ENCODE measurements at places on chromosomes 2 and 18.

DNA sequence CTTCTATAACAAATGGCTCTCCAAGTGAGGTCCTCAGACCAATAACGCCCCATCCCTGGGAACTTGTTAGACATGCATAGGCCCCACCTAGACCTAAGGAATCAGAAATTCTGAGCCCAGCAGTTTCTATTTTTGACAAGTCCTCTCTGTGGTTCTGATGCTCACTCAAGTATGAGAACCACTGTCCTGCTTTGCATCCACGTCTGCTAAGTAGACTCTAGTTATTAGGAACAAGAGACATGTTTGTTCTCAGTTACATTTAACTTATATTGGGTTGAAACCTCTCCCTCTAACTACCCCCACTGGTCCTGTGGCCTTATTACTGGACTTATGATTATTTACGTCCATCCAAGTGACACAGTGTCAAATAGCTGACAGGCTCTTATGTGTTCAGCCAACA lies 70.3 kb downstream of the TMEM17 start:
- no peak for DNase-seq

DNA sequence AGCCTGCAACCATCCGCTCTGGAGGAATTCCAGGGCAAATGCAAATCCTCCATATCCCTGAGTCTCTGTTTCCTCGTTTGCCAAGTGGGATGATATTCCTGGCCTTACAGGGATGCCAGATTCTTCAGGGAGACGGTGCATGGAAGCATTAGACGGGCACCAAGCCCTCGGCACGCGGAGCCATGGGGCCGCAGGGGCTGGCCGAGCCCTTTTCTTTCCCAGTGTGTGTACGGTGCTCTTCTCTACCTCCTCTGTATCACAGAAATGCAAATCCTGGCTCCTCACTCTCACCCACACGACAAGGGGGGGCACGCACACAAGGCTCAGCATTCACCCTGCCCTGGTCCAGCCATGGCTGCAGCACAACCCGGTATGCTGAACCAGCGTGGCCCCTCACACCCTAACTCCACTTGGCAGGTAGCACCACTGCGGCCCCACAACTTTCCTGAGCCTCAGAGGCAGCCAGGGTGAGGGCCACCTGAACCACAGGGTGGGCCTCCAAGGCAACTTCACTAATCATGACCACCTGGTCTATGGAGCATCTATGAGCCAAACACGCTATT lies 64.1 kb upstream of the SALL3 start:
- no peak for DNase-seq

DNA sequence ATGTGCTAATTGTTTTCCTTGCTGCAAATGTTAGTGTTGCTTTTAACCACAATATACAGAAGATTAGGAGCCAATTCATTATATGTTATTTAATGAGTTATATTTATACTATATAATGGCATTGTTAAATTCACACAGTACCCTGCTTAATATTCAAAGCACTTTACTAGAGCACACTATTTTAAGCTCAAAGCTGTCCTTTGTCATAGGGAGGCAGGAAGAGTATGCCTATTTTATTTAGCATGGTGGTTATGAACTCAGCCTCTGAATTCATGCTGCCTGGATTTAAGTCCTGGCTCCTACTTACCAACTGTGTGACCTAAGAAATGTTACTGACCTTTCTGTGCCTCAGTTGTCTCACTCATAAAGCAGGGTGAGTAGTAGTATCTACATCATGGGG lies 80.5 kb downstream of the FASTKD2 start:
- DNase-seq: no peak

DNA sequence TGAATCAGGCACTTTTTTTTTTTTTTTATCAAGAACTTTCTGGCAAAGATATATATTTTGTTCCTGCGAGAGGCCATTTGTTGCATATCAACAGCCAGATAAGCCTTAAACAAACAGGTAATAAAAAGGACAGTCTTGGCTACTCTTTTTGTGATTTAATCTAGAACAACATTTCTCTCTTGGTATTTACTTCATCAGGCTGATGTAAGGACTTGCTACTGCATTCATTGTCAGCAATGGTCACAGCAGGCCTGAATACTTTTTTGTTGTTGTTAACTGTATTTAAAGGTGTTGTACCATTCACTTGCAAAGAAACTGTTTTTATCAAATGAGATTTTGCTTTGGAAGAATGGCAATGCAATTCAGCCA lies 683.8 kb downstream of the IRS1 start:
- DNase-seq: no peak

- no peak for DNase-seq
Measured at GRCh38 chr2:112904883-112905282, 6.1 kb upstream of the IL37 start.

GRCh38 chr2:8433390-8433789 lies 248.5 kb upstream of the ID2 start:
- DNase-seq: no peak

DNA sequence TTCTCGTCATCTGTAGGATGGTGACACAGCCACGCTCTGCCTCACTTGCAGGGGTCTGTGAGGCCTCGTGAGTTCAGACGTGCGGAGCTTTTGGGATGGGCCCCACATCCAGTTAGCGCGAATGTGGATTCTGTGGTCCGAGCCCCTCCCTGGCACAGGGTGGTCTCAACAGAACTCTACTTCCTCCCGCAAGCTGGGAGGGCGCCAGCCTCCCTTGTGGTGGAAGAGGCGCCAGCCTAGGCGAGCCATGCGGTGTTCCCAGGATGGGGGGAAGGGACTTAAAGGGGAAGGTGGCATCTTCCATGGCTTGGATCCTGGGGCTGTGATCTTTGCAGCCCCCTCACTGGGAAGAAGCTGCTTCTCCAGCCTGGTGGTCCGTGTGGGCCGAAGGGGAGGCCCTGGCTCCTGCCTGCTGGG lies 1.4 kb downstream of the SNORC start:
- DNase-seq: no peak

- DNase-seq: no peak
Measured at GRCh38 chr18:57121542-57122112, 25.3 kb upstream of the BOD1L2 start.

DNA sequence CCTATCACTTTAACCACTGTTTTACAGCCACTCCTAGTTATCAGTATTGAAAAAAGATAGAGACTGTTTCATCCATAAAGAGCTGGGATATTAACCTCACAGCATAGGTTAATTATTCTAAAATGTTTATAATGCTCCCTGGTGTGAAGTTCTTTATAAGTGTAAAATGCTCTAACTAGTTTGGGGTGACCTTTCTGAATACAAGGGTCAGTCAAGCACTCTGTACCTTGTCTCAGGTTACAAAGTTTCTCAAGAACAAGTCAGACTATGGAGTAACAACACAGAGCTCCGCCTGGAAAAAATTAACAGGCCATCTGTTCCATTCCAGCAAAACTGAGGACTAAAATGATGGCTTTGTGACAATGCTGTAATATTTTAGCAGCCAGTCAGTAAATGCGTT lies 107.4 kb downstream of the NOL4 start:
- no peak for DNase-seq
